ENCODE measurements at places on chromosomes 5 and 9. TPM values are rescaled to one million over a fixed set of nuclear protein-coding genes. Genes with fewer than 3 reads are reported as not detected.
A peak's percentile ranks its signal among the peaks of the same experiment; 100 is the strongest.

SPINK4 gene
- total RNA-seq, result not detected

SEMA5A gene
- total RNA-seq, result not detected

FOXD4L5 gene
- not detected for total RNA-seq

DNA sequence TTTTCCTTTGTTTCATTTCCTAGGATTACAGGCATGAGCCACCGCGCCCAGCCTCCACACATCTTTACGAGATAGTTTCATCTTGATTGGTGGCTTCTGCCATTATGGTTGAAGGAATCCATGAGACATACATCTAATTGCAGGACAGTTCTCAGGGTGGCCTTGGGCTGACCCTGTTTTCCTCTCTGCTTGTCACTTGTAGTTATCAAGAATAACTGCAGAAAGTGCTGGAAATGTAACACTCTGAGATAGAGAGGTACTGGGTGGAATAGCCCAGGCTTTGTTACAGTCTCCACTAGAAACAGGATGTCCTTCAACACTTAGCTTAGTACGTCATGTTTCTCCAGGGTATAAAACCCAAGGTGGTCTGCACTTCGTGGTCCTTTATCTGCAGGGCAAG is 10.7 kb downstream of the UGT3A2 start:
- DNase-seq, result peak; percentile 34

DNA sequence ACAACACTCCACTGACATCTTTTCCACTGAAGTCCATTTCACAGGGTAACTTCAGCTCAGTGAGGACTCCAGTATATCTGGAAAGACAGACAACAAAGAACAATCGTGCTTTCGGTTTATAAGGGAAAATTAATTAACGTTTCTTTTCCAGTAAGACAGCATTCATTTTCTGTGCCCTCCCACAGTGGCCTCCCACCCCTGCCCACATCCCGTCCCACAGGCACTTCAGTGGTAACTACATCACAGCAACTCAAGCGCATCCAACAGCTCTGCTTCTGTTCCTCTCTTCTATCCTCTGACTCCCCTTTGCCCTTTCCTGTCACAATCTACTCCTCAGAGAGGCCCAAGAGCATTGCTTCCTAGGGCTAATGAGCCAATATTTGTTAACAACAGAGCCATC is 40.3 kb downstream of the GLDC start:
- DNase-seq, result no peak

- no peak for DNase-seq
Measured at GRCh38 chr5:145591578-145591977, 243.6 kb downstream of the PRELID2 start.

- DNase-seq, result no peak
Measured at GRCh38 chr9:3447788-3448187, 78.0 kb downstream of the RFX3 start.

LCN15 gene
- not detected for total RNA-seq

GRCh38 chr9:97985058-97985861 is 2.1 kb downstream of the ANP32B start:
- peak; percentile 83 for DNase-seq

DNA sequence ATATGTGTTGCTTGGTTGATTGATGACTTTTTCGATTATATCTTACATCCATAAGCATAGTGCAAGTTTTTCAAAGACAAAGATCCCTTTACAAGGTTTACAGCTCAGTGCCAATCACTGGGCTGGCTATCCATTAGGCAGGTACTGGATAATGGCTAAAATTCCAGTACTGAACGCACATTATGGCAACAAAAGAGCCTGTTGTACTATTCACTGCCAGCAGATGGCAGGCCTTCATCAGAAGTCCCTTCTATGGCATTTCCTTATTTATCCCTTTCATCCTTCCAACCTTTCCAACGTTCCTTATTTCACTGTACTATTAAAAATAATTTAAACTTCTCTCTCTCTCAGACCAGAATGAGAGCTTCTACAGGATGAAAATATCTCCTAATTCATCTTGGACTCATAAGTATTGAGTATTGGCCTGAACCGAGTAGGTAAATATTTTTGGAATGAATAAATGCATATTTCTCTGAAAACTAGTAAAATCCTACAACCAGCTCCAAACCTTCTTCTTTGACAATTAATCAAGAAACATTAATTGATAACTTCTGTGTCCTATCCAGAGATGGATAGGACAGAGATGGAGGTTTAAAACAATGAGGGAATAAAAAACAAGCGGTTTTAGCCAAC is 6.7 kb upstream of the WNT8A start:
- peak; percentile 84 for DNase-seq

DMRT3 gene
- total RNA-seq, result not detected

SNCB gene
- not detected for total RNA-seq

KIF24 gene
- 6.2 TPM for total RNA-seq

GRK6 gene
- 149 TPM for total RNA-seq

BTNL8 gene
- total RNA-seq, result not detected

DNA sequence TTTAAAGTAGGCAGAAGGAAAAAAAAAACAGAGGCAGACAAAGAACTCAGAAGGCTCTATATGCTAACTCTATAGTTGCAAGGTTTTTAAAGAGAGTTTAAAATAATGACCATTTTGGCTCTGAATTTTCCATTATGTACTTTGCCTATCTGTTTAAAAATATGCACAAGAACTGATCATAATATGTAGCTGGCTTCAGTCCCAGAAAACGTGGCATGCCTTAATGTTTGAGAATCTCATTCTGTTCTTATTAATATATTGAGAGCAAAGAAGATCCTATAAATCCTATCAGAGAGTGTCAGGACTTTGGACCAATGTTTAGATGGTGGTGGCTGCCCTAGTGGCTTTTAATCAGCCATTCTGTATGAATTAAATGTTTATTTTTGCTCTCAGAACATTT is 121.5 kb downstream of the JMY start:
- DNase-seq, result no peak

LURAP1L gene
- total RNA-seq, result not detected

GRCh38 chr9:20037699-20038098 is 248.9 kb upstream of the SLC24A2 start:
- DNase-seq, result no peak

- DNase-seq, result no peak
Measured at GRCh38 chr5:96870094-96871026, 5.9 kb upstream of the ERAP2 start.

DNA sequence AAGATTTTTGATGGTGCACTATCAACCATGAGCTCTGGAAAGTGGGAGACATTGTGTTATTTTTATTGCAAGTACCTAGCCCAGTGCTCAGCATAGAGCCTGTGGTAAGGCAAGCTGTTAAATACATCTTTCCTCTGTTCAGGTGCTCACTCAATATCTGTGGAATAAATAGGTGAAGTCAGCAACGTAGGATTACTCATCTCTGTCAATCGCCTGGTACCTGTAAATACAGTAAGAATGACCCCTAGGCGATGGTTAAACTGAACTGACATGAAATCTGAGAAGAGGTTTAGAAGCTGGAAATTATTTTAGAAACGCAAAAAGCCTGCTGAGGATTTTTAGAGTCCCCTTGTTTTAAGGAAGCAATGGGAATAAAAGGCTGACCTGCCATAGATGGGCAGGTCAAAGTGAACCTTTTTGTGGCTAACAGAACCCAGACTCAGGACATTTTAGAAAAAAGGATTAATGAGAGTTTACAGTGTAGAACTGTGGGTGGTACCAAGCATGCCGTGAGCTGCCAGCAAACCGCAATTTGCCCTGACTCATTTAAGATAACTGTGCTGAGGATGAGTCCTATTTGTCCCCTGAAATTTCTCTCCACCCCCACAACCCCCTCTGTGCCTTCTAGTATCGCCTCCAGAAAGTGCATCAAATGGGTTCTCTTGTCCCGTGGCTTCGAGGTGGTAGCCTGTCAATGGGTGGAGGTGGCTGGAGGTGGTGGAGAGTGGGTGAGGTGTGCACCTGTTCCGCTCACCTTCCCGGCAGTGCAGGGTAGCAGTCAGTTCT is 375.1 kb downstream of the MED10 start:
- DNase-seq, result no peak

- DNase-seq, result no peak
Measured at GRCh38 chr9:121055642-121056143, 5.6 kb upstream of the C5 start.

DNA sequence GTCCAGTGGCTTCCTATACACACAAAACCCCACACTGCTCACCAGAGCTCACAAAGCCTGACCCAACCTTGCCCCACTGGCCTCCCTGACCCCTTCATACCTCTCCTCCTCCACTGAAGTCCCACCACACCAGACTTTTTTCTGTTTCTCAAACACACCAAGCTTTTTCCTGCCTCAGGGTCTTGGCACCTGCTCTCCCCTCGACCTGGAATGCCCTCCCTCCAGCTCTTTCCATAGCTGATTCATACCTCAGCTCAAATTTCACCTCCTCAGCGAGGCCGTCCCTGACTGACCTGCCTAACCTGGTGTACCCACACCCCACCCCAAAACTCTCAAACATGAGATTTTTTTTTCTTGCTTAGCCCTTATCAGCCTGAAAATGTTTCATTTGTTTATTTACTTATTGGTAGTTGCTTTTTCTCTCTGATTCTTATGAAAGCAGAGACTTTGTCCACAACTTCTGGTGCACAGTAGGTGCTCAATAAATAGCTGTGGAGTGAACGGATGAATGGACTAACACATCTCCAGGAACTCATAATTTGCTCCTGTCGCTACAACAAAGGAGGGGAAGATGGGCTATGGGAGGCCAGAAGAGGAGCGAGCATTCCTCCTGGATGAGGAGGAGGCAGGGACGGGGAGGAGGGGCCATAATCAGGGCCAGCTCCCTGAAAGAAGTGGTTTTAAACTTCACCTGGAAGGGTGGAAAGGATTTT is 84.3 kb downstream of the SH3TC2 start:
- DNase-seq, result no peak

IFT74 gene
- total RNA-seq, result 10.6 TPM

DNA sequence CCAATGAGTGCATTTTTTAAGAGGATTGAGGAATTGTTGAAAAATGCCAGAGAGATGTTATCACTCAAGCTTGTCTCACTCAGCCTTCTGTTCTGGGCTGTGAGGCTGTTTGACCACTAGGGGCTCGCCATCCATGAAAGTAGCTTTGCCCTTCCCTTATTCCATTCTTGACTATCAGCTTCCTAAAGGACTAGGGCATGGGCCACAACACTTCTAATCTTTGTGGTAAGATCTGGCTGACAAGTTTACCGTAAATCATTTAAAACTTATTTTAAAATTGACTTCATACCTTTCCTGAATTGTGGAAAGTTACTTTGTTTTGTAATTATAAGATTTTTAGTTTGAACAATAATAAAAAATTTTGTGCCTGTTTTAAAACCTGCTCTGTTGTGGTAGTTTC is 49.5 kb downstream of the TJP2 start:
- DNase-seq, result peak; percentile 51

- DNase-seq, result no peak
Measured at GRCh38 chr5:56757077-56757476, 58.3 kb upstream of the MAP3K1 start.

LHX3 gene
- not detected for total RNA-seq

GRCh38 chr5:76371960-76372322 is 31.1 kb upstream of the IQGAP2 start:
- DNase-seq, result no peak

- peak; percentile 92 for DNase-seq
Measured at GRCh38 chr5:66828548-66829357, 232.6 kb downstream of the MAST4 start.

DNA sequence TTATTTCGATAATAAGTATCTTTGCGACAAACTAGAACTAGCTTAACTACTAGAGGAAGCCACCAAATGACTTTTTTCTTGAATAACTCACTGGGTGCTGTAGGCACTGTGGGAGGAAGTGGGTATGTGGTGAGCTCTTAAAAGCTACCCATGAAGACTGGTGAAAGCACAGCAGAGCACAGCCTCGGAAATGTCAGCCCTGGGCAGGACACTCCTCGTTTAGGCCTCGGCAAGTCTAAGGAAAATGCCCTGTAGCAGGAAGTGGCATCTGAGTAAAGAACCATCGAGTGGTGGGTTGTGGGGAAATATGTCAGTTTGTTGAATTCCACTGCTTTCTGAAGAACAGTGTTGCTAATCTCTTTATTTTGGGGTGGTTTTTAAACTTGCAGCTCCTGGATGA is 44.0 kb upstream of the NCS1 start:
- DNase-seq, result peak; percentile 91

- DNase-seq, result no peak
Measured at GRCh38 chr5:96087939-96088338, 126.3 kb upstream of the ELL2 start.
